Stromal cell of bone marrow (primary cell): ENCODE measurements at places on chromosomes 5 and 9.

DNA sequence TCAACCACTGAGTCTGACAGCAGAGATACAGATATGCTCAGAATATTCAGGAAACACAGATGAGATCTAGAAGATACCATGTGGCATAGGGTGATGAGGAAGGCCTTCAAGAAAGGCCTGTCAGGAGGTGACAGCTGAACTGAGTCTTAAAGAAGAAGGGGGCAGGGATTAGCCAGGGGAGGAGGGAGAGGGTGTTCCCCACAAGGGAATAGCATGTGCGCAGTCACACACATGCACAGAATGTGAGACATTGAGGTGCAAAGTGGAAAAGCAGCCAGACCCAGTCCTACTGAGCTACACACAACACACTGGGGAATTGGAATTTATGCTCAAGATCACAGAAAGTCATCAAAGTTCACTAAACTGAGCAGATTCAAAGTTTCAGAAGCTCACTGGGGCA is 3.0 kb upstream of the SLC25A48 start:
- DNase-seq = no peak

DNA sequence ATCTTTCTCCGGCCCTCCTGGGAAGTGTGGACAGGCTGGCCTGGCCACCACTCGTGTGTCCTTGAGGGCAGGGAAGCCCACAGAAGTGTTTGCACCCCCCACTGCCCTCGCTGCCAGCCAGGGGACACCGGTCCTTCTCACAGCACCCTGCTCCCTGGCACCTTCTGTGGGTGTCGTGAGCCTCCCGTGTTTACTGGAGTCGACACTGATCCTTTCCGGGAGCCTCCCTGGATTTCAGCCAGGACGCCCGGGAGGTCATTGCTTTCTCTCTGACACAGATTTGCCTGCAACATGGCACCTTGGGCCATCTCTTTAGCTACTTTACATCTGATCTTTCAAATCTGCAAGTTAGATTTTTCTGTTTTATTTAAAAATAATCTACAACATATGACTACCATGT is 120.4 kb upstream of the CACNA1B start:
- DNase-seq = no peak

- no peak for DNase-seq
These were observed 63.9 kb downstream of the C9orf152 start for GRCh38 chr9:110143950-110144545.

GRCh38 chr5:150146235-150146634 is 9.4 kb downstream of the PDGFRB start:
- no peak for DNase-seq

DNA sequence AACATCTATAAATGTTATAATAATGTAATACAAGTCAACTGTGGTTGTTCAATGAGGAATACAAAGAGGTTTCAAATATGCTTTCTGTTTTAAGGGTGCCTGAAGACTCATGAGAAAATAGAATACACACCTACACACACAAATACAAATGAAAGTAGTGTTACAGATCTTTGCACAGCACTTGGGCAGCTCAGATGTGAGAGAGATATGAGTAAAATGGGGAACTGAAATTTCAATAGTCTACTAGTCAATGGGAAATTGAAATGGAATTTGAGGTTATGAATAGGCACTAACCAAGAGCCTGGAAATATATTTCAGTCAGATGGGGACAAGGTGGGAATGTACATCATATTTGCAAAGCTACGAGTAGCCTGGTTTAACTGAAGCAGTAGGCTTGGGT is 96.6 kb downstream of the ISL1 start:
- DNase-seq = no peak

DNA sequence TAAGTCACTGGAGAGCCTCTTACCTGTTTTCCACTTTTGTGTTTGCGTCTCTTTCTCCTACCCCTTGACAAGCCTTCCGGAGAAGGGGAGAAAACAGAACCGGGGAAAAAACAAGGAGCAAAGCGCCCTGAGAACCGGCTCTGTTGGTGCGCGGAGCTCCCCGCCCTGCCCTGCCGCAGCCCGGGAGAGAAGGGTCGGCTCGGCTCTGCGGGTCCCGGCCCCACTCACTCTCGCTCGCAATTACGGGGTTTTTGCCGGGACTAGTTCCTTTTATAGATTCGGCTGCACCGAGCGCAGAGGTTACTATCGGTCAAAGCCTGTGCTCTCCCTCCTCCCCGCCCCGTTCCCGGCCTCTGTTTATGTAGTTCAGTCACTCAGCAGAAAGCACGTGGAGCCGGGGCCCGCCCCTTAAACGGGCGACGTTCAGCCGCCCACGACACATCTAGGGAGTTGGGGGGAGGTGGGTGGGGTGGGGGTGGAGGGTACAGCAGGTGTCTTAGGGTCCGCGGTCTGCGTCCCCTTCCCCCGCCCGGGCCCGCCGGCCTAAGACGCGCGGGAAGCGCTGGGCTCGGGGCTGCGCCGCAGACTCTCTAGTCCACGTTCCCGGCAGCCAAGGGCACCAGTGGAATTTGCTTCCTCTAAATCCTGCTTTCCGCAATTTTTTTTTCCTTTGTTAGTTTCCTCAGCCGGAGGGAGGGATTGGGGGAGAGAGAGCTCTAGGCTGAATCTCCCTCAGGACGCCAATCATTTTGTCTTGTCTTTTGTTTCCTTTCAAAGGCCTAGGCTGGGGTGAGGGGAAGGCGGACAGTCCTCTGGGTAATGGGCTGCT is at the start of gene ABCA1:
Gene ABCA1, minus strand, starts transcription at position 244 of the 829 bp plus-strand sequence. CDS start 24,476 bp downstream, outside the sequence.
- peak; percentile 77 for DNase-seq

GRCh38 chr5:73447530-73448462 is 781 bp downstream of the FOXD1 start:
- no peak for DNase-seq

GRCh38 chr9:26535151-26535550 is 357.5 kb downstream of the CAAP1 start:
- DNase-seq = no peak

GRCh38 chr5:149667084-149667828 is 62.9 kb upstream of the PPARGC1B start:
- DNase-seq = no peak

DNA sequence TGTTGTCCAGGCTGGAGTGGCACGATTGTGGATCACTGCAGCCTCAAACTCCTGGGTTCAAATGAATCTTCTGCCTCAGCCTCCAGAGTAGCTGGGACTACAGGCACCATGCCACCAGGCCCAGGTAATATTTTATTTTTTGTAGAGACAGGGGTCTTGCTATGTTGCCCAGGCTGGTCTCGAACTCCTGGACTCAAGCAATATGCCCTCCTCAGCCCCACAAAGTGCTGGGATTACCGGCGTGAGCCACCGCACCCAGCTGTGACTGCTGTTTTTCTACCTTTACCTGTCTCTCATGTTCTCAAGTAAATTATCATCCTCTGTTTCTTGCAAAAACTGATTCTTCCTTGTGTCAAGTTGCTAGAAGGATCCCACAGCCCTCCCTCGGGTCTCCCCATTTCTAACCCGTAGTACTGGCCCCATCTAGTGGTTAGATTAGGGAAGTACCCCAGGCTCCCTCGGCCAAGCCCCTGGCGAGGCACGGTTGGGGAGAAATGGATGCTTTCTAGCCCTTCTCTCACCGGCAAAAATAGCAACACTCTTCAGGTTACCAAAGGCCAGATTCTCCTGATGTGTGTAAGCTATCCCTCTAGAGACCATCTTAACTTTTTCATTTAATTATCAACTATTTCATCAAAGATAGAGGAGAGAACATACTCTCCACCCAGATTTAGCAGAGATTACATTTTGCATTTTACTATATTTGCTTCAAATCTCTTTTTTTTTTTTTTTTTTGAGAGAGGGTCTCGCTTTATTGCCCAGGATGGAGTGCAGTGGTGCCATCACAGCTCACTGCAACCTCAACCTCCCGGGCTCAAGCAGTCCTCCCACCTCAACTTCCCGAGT is 19.2 kb upstream of the TOR1B start:
- peak; percentile 59 for DNase-seq

GRCh38 chr9:34576597-34577399 is 12.7 kb downstream of the CNTFR start:
- no peak for DNase-seq

GRCh38 chr5:138353560-138354080 is 1.1 kb downstream of the KDM3B start:
- DNase-seq = no peak

DNA sequence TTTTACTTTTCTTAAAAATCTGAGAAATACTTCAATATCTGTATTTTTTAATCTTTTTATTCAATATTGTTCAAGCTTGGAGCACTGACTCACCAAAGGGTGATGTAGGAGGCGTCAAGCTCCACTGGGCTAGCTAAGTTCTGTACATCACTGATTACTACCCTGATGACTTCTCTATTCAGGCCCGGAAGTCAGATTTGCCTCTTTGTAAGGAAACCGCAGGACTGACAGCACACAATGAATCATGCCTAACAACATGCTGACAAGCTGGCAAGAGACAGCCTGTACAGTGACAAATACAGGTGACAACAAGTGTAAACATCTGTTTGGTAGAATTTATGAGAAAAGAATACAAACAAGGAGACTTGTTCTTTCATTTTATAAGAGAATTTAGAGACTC is 627.9 kb upstream of the RORB start:
- peak; percentile 35 for DNase-seq

GRCh38 chr9:88420227-88420626 is 32.0 kb downstream of the SPIN1 start:
- no peak for DNase-seq

DNA sequence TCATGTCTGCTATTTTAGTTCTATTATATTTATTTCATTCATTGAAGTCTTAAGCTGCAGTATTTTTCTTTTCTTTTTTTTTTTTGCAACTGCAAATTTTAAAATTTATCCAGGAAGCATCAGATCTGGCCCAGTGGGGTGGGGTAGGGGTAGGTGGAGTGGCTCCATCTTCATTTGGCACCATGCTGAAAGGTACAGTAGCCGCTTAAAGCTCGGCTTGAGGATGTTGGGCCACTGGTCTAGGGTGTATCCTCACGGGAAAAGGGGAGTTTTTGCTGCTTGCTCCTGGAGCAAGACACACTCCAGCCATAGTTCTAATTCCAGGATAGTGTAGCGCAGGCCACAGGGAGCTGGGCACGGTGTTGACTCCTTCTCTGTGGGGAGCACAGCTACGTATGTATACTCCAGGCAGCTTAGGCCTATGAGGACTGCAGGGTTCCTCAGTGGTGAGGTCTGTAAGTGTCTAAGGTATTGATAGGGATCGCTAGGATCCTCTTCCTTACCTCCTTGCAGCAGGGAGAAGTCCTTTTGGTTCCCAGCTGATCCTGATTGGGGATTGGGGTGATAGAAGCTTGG is 22.7 kb downstream of the RCL1 start:
- DNase-seq = no peak

- DNase-seq = no peak
These were observed 18.6 kb downstream of the B4GALT1 start for GRCh38 chr9:33148367-33149014.

GRCh38 chr9:98796364-98797101 is at the start of gene ANKS6:
Gene ANKS6 (minus strand): TSS chr9:98796555. CDS start chr9:98796491, 64 bp downstream.
- DNase-seq = peak; percentile 61

DNA sequence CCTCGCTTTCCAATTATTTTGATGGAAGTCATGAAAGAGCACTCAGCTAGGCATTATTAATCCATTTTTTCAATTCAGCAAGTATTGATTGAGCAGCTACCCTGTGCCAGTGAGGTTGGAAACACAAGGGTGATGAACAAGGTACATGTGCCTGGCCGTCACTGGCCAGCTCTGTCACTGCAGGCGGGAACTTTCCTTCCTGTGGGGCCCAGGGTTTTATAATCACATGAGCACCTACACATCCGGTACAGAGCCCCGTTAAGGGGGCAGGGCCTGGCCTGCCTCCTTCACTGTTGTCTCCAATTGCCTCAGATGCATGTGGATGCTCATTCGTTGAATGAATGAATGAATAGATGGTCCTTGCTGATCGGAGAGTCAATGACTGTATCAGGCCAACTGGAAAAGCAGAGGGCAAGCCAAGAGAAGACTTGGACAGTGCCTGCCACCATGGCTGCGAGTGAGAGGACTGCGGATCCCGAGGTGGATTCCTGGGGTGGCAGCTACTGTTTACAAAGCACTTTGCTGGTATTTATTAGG is 55.9 kb upstream of the KCNMB1 start:
- no peak for DNase-seq

- DNase-seq = peak; percentile 80
These were observed 329.5 kb downstream of the BNC2 start for GRCh38 chr9:16540743-16541613.

GRCh38 chr9:127549751-127550150 is 62.3 kb upstream of the STXBP1 start:
- DNase-seq = no peak

GRCh38 chr9:89522959-89523285 is 25.0 kb upstream of the SEMA4D start:
- DNase-seq = no peak

DNA sequence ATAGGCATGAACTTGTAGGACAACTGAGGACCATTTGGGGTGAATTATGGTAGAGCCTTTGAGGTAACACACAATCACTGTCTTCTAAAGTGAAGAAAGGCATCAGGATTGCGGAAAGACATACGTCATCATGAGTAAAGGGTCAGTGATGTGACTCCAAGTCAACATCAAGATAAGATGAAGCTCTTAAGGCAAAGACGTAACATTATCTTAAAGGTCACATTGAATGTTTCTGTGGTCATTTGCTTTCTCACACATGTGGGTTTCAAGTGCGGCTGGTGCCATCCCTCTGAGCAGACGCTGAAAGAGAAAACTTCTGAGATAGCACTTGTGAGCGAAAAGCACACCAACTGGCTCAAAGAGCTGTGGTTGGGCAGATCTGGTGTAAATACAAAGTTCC is 63.3 kb upstream of the GRAMD2B start:
- DNase-seq = no peak

- DNase-seq = no peak
These were observed 21.1 kb downstream of the TBC1D2 start for GRCh38 chr9:98234245-98234825.

DNA sequence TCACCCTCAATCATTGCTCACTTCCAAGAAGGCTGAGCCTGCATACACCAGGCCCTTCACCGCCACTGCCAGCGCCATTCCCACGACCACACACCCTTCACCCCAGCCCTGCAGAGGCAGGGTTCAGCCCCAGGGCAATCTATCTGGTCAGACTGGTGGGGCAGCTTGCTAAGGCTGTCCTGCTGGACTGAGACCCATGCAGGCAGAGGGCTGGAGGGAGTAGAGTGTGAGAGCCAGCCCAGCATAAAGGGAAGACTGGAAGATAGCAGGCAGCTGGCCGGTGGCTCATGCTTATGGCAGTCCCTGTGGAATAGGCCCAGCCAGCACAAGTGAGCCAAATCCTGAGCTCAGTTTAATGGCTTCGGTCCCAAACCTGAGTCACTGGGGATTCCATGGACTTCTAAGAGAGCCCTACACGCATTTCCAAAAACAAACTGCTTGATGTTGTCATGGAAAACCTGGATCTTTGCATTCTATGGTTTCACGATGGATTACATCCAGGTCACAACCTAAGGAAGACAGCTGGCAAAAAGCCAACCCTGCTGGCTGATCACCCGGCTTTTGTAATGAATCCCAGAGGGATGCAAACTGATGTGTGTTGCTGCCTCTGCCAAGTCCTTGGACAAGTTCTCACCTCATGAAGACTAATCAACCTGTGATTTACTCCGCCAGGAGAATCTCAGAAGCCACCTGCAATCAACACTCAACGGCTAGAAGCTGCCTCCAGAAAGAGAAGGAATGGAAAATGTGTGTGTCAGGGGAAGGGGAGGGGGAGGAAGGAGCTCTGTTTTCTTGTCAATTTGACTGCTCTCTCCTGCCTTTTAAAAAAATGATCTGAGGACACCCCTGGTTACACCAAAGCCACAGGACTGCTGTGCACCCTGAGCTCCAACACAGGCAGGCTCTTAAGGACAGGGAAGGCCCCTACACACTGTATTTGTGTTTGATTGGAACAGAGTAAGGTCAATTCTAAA is 143.6 kb downstream of the LHFPL2 start:
- DNase-seq = peak; percentile 100

GRCh38 chr9:25350011-25350410 is 328.2 kb downstream of the TUSC1 start:
- DNase-seq = no peak

GRCh38 chr9:13896922-13897835 is 416.8 kb downstream of the NFIB start:
- no peak for DNase-seq
